ENCODE measurements at places on chromosomes 4 and X.
A peak's percentile ranks its signal among the peaks of the same experiment; 100 is the strongest.

GRCh38 chr4:98027827-98028226 is 115.4 kb downstream of the STPG2 start:
- no peak for DNase-seq

- peak; percentile 42 for DNase-seq
Measured at GRCh38 chr4:182916483-182917181, 554 bp downstream of the DCTD start.

- peak; percentile 79 for DNase-seq
Measured at GRCh38 chrX:48071064-48071985, at the start of gene ZNF630. TSS of gene ZNF630 (minus strand) at chrX:48071640. CDS start at chrX:48066886, 4,754 bp downstream.

DNA sequence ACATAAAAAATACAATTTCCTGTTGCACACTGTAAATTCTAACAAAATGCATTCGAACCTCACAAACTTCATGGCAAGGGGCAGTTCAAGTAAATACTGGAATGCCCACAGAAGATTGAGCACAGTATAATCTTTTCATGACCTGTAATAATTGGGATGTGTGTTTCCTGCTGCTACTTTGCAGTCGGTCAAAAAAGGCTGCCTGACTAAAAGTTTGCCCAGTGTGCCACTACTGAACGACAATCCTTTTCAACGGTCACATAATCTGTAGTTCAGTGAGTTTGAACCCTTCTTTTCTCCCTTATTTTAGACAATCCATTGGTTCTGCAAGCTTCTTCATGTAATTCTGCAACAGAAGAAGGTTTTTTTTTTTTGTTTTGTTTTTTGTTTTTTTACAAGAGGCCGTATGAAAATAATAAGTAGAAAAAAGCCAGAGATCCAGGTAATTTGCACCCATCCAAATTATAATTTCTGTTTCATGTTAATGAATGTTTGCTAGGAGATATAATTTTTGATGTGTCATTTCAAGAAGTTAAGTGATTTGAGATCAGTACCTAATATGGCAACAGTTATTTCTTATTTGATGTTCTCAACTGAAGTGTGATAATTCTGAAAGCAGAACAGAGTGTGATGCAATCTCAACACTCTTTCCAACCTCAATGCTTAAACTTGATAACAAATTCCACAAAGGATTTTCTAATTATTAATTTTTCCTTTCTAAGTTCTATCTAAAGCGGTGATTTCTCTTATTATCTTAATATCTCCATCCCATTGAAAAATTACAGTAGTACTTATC is 237.6 kb downstream of the FSTL5 start:
- DNase-seq = no peak

DNA sequence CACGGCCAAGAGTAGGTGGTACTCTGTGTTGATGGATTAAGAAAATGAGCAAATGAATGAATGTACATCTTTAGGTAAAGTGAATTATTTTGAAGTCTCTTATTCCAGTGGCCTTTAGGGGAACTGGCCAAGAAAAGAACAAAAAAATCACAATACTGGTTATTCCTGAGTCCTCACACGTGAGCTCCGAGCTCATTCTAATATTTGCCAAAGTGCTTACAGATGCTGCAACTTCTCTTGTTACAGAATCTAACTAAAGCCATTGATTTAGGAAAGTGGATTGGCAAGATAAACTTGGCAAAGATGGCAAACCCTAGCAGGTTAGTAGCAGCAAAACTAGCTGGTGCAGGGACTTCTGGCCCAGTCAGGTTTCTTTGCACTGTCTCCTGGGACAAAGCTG is 37.6 kb downstream of the IDS start:
- no peak for DNase-seq

- no peak for DNase-seq
Measured at GRCh38 chr4:75668596-75668995, 4.6 kb downstream of the G3BP2 start.

DNA sequence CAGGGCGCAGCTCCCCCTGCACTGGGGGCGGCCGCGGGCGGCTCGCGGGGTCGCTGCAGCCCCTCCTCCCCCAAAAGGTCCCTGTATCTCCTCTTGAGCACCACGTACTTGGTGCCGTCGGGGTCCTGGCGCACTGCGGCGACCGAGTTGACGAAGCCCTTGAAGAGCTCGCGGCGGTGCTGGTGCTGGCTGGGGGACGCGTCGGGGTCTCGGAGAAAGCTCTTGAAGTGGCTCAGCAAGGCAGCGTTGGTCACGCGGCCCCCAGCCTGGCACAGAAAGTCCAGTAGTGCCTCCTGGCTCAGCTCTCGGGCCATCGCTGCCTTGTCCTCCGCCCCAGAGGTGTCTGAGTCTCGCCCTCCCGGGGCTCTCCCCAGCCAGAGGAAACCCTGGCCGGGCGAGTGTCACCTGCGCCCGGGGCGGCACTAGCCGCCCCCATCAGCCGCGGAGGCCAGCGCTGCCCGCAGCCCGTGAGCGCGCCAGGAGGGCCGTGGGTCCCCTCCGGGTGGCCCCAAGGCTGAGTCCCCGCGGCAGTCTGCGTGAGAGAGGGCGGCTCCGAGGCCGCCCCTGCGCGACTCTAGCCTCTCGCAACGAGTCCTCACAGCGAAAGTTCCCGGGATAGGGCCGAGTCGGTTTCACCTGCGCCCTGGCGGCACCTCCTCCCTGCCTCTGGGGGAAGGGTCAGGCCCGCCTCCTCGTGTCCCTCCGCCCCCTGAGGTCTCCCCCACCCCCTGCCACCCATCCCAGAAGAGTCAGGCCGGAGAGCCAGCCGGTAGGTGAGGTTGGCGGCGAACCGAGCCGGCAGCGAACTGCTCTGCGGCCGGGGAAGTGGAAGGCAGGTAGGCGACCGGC is at the start of gene SOWAHB:
SOWAHB (minus strand) TSS at position 609 of the 849 bp plus-strand sequence; CDS start at position 314, 295 bp downstream.
- peak; percentile 68 for DNase-seq

- no peak for DNase-seq
Measured at GRCh38 chr4:150583287-150584110, 1.5 kb downstream of the MAB21L2 start.

- DNase-seq = no peak
Measured at GRCh38 chr4:116328261-116328860, 757.0 kb downstream of the TRAM1L1 start.

DNA sequence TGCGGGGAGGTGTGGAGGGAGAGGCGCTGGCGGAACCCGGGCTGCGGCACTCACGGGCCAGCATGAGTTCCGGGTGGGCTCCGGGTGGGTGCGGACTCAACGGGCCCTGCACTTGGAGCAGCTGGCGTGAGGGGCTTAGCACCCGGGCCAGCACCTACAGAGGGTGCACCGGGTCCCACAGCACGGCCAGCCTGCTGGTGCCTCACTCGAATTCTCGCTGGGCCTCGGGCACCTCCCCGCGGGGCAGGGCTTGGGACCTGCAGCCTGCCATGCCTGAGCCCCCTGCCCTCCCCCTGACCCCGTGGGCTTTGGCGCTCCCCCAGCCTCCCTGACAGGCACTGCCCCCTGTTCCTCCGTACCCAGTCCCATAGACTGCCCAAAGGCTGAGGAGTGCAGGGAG is 10.8 kb upstream of the CAMK2D start:
- no peak for DNase-seq

GRCh38 chr4:39785083-39785482 is 87.1 kb downstream of the UBE2K start:
- no peak for DNase-seq

GRCh38 chr4:3739577-3739976 is 26.6 kb upstream of the ADRA2C start:
- DNase-seq = no peak

GRCh38 chr4:832536-832935 is 6.6 kb upstream of the CPLX1 start:
- no peak for DNase-seq

DNA sequence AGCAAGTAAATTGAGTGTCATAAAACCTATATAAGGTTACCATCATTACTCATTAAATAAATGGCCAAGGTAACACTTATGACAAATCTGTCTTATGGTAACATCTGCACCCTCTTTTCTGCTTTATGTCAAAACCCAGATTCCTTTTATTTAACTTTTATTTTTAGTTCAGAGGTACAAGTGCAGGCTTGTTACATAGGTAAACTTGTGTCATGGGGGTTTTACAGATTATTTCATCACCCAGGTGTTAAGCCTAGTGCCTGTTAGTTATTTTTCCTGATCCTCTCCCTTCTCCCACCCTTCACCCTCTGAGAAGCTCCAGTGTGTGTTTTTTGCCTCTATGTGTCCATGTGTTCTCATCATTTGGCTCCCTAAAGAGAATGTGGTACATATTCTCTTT is 930.7 kb downstream of the CCSER1 start:
- no peak for DNase-seq
